ENCODE measurements at places on chromosomes 16 and 17.

- no peak for DNase-seq
Measured at GRCh38 chr16:780296-780695, 7.9 kb downstream of the RPUSD1 start.

DNA sequence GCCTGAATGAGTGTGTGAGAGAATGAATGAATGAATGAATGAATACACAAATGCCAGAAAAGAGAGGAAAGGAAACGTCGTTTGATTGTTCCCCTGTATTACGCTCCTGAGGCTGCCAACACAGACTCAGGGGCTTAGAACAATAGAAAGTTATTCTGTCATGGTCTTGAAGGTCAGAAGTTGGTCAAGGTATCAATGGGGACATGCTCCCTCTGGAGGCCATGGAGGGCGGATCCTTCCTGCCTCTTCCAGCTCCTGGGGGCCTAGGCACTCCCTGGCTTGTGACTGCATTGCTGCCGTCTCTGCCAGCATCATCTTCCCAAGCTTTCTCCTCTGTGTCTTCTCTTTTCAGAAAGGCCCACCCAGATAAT, 1.5 kb upstream of the SLC38A8 start:
- peak; percentile 56 for DNase-seq

GRCh38 chr17:17039911-17040310, 2.3 kb upstream of the MPRIP start:
- DNase-seq = no peak

GRCh38 chr17:58338454-58338840, 9.9 kb upstream of the TSPOAP1 start:
- DNase-seq = no peak

- DNase-seq = no peak
Measured at GRCh38 chr17:5210091-5210490, 18.4 kb upstream of the ZNF594 start.

- DNase-seq = no peak
Measured at GRCh38 chr17:17813055-17813724, 23.6 kb downstream of the SREBF1 start.

- DNase-seq = no peak
Measured at GRCh38 chr16:87812200-87812656, 46.4 kb upstream of the KLHDC4 start.

GRCh38 chr16:1156055-1156982, 3.4 kb downstream of the CACNA1H start:
- no peak for DNase-seq
